ENCODE measurements at places on chromosomes 2 and 18.
A peak's percentile ranks its signal among the peaks of the same experiment; 100 is the strongest.

DNA sequence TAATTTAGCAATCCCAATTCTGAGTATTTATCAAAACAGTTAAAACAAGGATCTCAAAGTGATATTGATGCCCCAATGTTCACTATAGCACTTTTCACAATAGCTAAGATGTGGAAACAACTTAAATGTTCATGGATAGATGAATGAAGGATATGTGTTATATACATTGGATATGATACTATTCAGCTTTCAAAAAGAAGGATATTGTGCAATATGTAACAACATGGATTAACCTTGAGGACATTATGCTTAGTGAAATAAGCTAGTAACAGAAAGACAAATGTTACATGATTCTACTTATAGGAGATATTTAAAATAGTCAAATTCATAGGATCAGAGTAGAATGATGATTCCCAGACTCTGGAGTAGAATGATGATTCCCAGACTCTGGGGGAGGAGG is 78.0 kb downstream of the INSIG2 start:
- DNase-seq, result no peak

- no peak for DNase-seq
Measured at GRCh38 chr18:61127714-61128467, 205.3 kb upstream of the CDH20 start.

- DNase-seq, result no peak
Measured at GRCh38 chr2:64754570-64754969, 100.9 kb upstream of the SERTAD2 start.

GRCh38 chr2:204535764-204536163 is 9.5 kb upstream of the PARD3B start:
- no peak for DNase-seq

GRCh38 chr2:28349546-28350165 is 43.0 kb upstream of the FOSL2 start:
- no peak for DNase-seq

DNA sequence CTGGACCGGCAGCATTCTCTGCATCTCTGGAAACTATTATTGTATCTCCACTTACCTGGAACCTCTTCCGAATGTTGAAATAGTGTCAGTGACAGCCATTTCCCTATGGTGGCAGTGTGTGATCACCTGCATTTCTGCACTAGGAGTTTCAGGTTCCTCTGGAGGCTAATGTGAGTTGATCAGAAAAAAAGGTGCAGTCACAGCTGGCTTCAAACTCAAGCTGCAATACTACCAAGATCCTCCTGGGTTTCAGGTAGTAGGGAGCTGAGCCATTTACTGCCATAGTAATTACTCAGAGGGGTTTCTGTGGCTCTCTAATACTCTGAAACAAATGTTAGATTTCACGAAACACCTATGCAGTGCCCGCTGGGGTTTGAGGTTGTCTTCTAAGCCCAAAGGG is 183.5 kb upstream of the OSR1 start:
- DNase-seq, result no peak

GRCh38 chr2:183390109-183390508 is 265.9 kb downstream of the NUP35 start:
- DNase-seq, result no peak

DNA sequence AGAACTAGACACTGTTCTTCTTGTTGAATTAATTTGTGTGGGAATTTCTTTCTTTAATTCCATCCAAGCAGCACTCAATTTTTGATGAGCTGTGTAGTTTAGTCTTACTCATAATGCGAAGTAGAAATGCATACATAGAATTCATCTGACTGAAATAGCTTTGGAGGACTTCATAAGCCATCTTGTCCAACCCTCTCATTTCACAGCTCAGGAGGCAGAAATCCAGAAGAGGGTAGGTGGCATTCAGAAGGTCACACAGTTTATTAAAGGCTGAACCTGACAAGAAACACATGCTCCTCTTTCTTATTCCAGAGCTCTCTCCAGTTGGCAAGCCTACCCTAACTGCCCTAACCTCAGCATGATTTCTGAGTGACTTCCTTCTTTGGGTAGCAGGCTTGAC is 169.2 kb upstream of the NOSTRIN start:
- DNase-seq, result peak; percentile 2

DNA sequence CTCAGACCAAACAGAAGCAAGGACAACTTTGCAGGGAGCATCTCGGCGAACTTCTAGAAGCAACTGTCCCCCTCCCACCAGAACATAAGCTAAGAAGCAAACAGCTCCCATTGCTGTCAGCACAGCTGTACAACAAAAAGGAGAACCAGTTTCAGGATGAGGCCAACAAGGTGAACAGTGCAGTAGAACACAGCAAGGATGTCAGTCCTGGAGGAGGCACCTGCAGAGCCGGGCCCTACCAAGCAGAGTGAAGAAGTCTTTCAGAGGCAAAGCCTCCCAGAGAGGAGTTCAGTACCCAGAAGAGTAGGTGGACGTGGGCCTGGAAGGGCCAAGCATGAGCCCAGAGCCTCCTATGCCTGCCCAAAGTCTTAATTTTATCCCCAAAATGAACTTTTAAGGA is 1.0 kb downstream of the PASK start:
- DNase-seq, result no peak

- no peak for DNase-seq
Measured at GRCh38 chr18:48754993-48755473, 195.7 kb downstream of the SMAD7 start.

GRCh38 chr2:15158100-15158499 is 403.0 kb downstream of the NBAS start:
- DNase-seq, result no peak

GRCh38 chr2:65800998-65801397 is 368.6 kb upstream of the SPRED2 start:
- no peak for DNase-seq

- DNase-seq, result no peak
Measured at GRCh38 chr2:155054712-155055111, 356.2 kb downstream of the KCNJ3 start.

DNA sequence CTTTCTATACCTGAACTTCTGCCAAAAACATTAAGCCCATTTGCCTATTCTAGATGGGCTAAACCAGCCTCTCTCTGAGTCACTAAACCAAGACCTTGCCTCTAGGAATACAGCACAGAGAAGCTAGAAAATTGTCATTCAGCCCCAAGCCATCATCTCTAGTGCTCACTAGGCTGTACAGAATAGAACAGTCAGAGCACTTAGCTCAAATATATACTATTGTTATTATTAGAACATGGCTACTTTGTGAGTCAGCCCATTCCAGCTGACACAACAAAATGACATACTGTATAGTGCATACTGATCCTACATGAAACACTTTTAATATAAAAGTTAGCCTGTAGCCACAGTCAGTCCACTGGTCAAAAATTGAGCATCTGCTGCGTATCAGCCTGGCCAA is 418.8 kb downstream of the NRXN1 start:
- no peak for DNase-seq

DNA sequence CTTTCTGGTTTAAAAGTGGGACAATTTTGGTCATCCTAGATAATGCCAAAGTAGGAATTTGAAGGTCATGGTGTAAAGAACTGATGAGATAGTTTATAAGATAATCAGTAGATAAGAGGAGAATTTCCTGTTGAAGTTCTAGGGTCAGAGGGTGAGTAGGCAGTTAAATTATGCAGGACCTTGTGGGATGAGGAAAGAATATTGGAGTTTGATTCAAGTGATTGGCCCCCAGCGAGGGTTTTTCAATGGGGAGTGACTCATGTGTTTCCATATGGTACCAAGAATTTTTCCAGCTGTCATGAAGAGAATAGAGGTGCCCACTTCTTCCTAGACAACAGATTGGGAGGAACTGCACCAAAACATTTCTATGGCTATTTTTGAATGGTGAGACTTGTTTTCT is 940.2 kb upstream of the ZEB2 start:
- no peak for DNase-seq

GRCh38 chr2:182506606-182507005 is 79.8 kb upstream of the PDE1A start:
- DNase-seq, result no peak

DNA sequence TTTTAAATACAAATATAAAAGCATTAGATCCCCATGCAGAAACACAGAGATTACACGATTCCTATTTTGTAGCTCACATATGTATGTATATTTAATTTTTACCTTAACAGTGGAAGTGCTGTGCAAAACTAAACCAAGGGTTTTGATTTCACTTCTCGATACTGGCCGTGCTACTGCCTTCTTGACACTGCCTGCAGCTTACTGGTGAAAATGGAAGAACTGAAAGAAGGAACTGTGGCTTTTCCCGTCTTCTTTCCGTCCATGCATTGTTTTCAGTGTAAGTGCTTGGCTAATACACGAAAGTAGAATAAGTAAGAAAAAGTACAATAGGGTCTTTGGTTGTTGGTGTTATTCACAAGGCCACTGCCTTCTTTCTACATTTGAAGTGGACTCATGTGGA is 129.5 kb downstream of the NDUFA10 start:
- DNase-seq, result no peak

DNA sequence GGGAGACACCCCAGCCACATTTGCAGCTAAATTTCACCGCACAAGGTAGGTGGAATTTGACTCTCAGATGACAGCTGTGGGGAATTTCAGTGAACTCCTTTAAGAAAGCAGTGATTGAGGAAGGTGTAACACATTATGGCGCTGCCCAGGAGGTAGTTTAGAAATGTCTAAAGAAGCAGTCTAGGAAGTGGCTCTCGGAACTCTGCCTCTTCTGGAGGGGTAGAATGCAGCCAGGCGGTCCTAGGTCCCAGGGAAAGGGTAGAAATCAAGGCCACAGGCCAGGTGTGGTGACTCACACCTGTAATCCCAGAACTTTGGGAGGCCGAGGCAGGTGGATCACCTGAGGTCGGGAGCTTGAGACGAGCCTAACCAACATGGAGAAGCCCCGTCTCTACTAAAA is 179.0 kb upstream of the HAAO start:
- DNase-seq, result no peak

DNA sequence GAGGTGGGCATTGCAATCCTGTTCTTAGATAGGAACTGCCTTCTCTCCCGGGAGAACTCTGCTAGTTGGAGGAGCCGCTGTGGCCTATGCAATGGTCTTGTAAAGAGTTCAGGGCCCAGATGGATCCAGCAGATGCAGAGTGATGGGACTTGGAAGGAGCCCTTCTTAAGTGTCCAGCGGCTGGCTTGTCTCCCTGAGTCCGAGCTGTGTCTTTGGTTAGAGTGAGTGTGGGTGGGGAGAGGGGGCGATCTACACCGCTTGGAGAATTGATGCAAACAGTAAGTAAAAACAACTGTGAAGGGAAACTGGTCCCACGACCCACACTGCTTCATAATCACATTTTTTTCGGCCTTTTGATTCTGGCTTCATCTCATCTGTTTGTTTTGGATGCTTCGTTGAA is 89.8 kb upstream of the CYRIA start:
- no peak for DNase-seq

DNA sequence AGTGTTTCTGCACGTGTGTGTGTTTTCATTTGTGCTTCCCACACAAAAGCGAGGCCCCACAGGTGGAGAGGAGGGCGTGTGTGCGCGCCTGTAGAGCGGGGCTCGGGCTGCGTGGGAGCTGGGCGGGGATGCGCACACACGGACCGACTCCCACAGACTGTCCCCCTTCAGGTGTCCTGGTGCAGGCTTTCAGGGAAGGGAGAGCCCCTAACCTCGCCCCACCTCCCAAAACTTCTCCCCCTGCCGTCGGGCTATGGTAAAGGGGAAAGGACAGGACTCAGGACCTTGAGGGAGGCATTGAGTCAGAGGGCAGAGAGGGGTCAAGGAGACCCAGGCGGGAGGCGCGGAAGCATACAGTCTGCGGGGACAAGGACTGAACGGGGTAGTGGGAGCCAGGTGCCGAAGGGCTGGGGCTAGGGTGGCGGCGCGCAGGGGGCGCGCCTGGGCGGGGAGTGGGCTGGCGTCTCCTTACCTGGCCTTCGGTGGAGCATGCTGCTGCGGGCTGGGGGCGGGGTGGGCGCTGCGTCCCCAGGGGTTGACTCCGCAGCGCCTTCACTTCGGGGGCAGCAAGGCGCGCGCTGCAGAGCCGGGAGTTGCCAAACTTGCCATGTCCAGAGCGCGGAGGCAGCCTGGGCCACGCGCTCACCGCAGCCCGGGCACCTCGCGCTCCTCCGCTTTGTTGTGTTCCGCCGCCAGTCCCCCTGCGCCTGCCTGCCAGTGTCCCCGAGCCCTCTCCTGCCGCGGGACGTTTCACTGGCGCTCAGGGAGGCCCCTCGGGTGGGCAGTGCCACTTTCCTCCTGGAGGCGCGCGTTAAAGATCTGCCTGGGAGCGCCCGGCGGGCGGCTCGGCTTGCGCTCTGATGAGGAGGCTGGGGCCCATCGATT is 302.0 kb downstream of the NCKAP5 start:
- no peak for DNase-seq

DNA sequence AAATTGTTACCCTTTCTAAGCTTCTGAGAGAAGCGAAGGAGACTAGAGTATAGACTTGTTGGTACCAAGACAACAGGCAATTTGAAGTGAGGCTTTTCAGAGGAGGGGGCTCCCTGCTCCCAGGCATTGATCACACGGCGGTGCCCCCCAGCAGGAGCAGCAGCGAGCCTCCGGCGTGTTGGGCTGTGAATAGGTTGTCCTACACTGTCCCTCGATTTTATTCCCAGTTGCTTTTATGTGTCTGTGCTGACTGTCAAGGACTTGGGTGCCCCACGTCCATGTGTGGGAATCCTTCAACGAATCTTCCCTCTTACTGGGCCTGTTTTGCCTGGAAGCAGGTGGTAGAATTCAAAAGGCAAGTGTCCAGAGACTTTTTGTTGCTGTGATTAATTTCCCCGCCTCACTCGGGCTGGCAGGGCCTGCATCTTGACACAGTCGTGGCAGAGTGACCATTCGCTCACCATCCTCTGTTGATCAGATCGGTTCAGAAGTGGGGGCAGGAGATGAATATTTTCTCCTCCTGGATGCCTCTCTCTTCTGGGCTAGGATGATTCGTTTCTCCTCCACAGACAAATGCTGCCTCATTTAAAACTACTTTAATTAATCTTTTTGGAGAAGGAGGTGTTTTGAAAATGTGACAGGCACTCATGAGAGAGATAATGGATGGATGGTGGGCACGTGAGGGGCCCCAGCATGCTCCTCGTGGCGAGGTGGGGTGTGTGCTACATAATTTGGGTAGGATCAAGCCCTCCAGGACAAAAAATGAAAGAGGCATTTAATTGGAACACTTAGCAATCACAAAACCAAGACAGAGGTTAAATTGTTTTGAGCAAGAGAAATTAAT is 77.6 kb downstream of the SMIM21 start:
- DNase-seq, result no peak

DNA sequence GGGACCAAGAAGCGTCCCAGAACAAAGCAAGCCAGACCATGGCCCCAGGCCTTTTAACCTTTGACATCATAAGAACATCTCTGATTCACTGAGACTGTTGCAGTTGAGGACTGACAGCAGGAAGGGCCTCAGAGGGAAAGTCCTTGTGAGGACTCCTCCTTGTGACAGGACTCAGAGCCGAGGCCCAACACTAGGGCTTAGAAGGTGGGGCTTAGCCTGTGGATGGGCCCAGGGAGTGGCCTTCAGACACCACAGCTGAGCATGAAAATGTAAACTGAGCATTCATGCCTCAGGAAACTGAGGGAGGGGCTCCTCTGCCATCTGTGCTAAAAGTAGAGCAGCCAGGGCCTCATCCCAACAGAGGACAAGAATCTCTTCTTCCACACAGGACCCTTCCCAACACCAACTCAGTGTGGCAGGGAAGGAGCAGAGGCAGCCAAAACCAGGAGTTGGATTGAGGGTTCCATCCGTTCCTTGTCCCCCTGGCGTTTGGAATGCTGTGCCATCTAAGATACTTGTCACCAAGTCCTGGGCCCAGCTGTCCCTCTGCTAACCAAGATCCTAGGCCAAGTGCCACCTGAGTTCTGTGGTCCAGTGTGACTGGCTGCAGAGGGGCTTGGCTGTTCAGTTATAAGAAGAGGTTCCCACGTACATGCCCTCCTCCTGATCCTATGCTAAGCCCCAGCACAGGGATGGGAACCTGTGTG is 37.5 kb upstream of the CAB39 start:
- no peak for DNase-seq
